Activated effector memory CD4-positive, alpha-beta T cell treated with anti-CD3 and anti-CD28 coated beads, Interleukin-2, amount 50 U/mL, for 16 hours (primary cell): ENCODE measurements at places on chromosomes 7 and 10.

- DNase-seq = peak; percentile 88
Observed at GRCh38 chr10:17428351-17429097, 25.9 kb downstream of the ST8SIA6 start.

- DNase-seq = no peak
Observed at GRCh38 chr7:123845823-123846216, 851 bp downstream of the HYAL4 start.

DNA sequence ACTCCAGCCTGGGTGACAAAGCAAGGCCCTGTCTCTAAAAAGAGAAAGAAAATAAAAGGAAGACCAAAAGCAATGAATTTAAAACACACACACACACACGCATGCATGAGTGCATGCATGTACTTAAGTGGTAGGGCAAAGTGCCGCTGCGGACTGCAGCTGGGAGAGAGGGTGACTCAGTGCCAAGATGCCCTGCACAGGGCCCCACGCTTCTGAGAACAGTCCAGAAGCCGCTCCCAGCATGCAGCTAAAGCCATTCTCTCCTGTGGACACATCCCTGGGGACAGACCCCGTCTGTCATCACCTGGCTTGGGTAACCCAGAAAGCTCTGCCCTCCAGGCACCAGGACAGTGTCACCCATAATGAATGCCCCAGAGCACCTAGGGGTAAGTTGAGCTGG is 61.0 kb upstream of the MYL10 start:
- no peak for DNase-seq

GRCh38 chr7:18469316-18469715 is 26.2 kb upstream of the HDAC9 start:
- DNase-seq = no peak

DNA sequence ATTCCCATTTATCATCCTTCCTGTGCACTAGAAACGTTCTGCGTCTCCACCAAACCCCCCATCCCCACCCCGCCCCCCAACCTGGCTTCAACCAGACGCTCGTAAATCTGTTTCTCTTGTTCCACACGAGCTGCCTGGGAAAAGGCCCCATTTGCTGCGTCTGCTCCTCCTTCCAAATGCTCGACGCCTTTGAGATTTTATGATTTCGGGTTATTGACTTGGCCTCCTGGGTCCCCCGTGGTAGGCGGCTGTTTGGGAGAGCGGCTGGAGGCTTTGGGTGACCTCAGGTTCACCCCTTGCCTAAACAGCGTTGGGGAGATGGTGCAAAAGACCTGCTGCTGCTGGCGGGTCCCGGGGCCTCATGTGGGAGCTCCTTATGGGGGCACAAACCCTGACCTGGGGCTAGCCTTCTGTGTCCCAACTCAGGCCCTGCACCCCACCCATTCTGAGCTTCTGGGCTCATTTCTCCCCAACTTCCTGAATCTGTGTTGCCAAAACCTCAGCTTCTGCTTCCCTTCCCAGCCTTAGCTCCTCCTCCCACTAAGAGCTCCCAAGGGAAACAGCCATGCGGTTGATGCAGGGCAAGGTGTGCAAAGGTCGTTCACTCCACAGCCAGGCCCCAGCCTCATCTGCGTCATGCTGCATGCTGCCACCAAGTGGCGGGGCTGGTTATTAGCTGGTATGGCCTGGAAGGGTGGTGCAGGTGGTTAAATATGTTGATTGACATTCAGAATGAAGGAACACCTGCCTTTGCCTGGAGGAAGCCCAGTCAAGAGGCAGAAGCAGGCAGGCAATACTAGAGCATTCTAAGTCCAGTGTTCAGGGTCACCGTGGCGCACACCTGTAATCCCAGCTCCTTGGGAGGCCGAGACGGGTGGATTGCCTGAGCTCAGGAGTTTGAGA is 49.1 kb upstream of the ELN start:
- DNase-seq = peak; percentile 25

DNA sequence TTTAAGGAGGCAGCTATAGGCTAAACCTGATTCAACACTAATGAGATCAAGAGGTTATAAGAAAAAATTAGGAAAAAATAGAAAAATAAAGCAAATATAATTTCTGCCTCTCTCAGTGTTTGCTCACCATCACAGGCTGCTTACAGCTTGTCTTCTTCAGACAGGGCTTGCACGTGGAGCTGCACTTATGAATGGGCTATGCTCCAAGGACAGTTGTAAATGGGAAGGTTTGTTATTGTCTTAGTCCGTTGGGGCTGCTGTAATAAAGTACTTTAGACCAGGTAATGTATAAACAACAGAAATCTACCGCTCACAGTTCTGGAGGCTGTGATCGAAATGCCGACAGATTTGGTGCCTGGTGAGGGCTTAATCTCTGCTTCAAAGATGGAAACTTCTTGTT is 219.8 kb downstream of the NEBL start:
- DNase-seq = no peak

GRCh38 chr10:35561715-35562114 is 43.4 kb upstream of the GJD4 start:
- no peak for DNase-seq

DNA sequence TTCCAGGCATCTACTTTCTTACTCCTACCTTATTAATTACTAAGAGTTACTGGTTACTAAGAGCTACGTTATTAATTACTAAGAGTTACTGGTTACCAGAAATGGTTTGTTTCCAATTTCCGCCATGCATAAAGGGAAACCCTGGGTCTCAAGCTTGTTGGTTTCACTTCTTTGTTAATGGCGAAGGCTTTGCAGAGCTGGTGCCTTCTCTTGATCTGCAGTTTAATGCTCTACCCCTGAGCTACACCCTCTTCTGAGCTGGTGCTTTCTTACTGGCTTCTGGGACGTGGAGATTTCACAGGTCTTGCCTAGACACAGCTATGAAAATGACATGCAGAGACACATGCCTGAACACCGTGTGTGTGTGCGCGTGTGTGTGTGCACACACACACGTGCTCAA is 560 bp downstream of the CPA4 start:
- no peak for DNase-seq

DNA sequence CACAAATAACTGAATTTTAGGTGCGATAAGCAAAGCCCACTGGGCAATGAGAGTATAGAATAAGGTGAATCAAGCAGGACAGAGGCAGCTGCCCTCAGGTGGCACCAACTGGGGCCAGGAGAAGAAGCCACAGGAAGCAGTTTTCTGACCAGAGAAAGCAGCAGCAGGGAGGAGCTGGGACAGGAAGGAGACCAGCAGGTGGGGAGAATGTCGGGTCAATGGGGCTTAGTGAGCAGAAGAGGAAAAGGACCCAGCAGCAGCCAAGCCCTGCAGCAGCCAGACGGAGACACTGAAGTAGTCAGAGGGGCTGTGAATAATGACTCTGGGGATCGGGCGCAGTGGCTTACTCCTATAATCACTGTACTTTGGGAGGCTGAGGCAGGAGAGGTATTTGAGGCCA is 209.6 kb upstream of the SH2B2 start:
- DNase-seq = no peak

- no peak for DNase-seq
Observed at GRCh38 chr10:116670706-116671105, 50.0 kb downstream of the PNLIPRP2 start.

DNA sequence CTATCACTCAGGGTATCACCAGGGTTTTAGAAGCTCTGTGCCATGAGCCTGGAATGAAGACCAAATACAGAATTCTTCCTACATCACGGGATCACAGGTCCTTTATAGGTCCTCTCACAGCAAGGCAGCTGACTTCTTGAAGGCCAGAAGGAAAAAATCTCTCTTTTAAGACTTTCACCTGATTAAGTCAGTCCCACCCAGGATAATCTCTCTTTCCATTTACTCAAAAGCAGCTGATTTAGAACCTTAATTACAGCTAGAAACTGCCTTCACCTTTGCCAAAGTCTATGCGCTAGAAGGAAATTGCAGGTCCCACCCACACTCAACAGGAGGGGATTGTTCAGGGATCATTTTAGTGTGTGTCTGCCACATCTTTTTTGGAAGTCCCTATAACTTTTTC is 135.1 kb downstream of the RAB11FIP2 start:
- no peak for DNase-seq

GRCh38 chr7:51220226-51220625 is 96.4 kb downstream of the COBL start:
- no peak for DNase-seq

- no peak for DNase-seq
Observed at GRCh38 chr10:5951167-5951711, 26.1 kb downstream of the IL15RA start.

GRCh38 chr7:12975412-12975811 is 288.0 kb downstream of the ARL4A start:
- DNase-seq = no peak

- no peak for DNase-seq
Observed at GRCh38 chr7:103660455-103661371, 214.7 kb upstream of the SLC26A5 start.

GRCh38 chr7:157143788-157144187 is 5.1 kb downstream of the UBE3C start:
- no peak for DNase-seq

- no peak for DNase-seq
Observed at GRCh38 chr10:92291616-92291865, 574 bp downstream of the MARCHF5 start.

DNA sequence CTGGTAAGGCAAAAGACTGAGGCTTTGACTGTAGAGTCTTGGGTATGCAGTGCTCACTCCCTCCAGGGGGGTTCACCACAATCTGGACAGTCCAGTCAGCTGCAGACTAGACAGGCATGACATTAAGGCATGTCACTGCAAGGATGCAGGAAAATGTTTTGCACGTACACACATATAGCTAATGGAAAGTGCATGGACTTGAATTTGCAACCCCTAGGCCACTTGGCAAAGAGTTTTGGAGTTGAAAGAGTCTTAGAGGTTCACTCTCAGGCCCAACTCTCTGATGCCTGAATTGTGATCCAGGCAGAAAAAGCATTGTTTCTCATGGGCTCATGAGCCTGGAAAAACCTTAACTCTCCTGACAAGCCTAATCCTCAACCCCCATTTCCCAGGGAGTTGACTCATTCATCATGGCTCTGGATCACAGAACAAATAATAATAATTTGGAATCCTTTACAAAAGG is 51.9 kb downstream of the LAMB4 start:
- no peak for DNase-seq
